ENCODE measurements at places on chromosomes 4 and X. TPM values are rescaled to one million over a fixed set of nuclear protein-coding genes. Genes with fewer than 3 reads are reported as not detected.

The CPZ gene
- 4.9 TPM for polyA plus RNA-seq

The CENPI gene
- polyA plus RNA-seq: 6.5 TPM

The PPP1R2C gene
- polyA plus RNA-seq: not detected

The DCK gene
- polyA plus RNA-seq: 27.2 TPM

The NR0B1 gene
- polyA plus RNA-seq: not detected

- DNase-seq: no peak
These were observed 48.1 kb downstream of the WWC2 start for GRCh38 chr4:183147196-183147595.

DNA sequence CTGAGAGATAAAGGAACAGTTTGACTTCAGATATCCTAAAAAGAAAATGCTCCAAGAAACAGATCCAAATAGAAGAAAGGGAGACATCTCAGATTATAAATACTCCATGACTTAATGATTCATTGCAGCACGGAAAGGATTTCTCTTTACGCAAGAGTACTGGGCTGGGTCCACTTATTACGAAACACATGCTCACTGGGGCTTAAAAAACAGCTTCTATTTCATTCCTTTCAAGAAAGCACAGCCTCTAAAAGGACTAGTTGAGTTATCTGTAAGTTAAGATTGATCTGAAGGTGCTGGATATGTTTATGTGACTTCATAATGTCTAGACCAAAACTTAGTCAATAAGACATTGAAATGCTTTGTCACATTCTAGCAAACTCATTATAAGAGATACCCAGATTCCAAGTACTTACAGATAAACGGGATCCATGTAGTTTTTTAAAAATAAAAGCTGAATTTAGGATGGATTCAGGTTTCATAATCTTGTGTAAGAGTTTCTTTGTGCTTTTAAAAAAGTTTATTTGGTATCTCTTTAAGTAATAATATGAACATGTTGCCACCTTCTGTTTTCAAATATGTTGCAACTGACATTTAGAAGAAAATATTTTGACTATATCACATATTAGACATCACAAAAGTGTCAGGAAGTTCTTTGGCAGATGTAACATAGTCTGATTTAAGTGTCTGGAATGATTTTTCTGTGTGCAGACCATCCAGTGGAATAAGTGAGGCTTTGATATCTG, 109.5 kb upstream of the MYOZ2 start:
- DNase-seq: peak; percentile 43

DNA sequence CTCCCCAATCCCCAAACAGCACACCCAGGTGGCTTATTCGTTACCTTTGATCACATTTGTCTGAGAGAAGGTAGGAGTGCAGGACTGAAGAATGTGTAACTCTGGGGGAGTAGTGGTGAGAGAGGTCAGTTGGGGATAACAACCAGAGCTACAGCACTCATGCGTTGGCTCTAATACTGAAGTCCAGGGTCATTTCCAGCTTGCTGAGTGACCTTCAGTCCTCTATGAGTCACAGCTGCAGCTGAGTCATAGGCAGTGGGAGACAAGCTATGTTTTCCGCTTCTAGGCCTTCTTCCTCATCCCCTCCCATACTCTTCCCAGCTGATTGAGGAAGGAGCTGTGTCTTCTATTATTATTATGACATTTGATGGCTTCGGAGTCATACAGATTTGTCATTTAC, 31.6 kb upstream of the CT47C1 start:
- DNase-seq: no peak

- no peak for DNase-seq
These were observed 2.0 kb downstream of the ADAMTS3 start for GRCh38 chr4:72567036-72567435.

DNA sequence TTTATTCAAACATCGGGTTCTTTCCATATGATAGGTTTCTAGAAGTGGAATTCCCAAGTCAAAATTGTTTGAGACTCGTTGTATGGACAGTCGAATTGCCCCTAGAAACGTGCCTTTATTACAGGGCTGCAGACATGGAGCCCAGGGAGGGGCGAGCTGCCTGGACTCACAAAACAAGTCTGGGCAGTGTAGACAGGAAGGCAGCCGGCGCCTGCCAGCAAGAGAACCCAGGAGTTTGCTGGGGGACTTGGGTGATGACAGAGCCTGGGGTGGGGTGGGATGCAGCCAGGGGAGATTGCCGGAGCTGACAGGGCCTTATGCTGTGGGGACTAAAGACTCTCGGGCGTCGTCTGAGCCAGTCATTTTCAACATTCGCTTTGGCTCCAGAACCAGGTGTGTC, 107.4 kb upstream of the MSX1 start:
- no peak for DNase-seq

- no peak for DNase-seq
These were observed 78.0 kb upstream of the CLNK start for GRCh38 chr4:10762561-10762960.

- no peak for DNase-seq
These were observed 154.9 kb upstream of the PJA1 start for GRCh38 chrX:69320116-69320515.

- no peak for DNase-seq
These were observed 60.5 kb upstream of the ADAMTS3 start for GRCh38 chr4:72629540-72629939.

- DNase-seq: no peak
These were observed 8.5 kb upstream of the SPANXN4 start for GRCh38 chrX:143017272-143017671.

Measured in muscle of arm (tissue), 14 donors.